ENCODE measurements at places on chromosomes 12 and 14.

DNA sequence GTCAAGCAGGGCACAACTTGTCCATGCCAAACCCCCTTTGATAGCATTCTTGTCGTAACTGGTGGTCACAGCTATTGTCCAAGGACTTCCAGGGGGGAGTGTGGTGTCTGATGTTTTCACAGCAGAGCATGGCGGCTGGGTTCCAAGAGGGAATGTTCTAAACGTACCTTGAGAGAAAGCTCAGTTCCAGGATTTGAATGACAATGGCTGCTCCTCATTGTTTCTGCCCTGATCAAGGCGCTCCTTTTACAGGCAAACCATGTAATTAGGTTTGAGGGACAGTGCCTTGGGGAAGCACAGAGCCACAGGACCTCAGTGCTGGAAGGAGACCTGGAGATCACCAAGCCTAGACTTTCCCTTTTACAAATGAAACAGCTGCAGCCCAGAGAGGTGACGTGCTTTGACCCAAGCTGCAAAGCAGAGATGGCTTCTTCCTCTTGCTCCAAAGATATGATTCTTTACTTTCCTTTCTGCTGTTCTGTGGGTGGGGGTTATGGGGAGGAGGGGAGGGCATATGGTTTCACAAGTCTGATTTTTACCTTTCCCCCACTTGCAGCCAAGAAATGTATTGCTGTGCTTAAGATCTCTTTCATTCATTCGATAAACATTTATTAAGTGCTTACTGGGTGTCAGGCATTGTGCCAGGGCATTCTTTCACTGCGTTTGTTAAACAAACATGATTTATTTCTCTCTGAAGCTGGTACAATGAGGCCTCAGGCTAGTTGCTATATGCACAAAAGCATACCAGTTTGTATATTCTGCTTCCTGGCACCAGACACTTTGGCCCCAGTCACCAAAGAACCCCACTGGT lies 172.8 kb downstream of the KTN1 start:
- DNase-seq = no peak

DNA sequence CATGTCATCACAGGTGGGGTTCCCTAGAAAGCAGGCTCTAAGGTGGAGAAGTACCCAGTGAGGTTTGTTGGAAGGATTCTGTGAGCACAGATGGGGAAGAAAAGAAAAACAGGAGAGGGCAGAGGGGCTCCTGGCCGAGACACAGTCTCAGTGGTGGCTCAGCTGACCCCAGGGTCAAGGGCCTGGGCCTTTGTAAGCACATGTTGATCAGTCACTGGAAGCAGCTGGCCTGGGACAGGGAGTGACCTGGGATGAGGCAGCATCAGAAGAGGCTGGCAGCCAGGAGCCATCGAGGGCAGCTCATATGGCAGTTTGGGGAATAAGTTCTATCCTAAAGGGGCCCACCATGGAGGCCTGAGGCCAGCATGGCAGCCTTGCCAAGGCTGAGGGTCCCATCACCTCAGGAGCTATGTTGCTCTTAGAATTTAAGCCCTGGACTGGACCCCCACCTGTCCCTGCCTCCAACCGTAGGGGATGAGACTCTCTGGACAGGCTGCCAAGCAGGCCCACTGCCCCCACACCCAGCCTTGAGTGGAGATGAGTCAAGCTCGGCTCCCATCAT lies 6.3 kb upstream of the TMEM179 start:
- no peak for DNase-seq

DNA sequence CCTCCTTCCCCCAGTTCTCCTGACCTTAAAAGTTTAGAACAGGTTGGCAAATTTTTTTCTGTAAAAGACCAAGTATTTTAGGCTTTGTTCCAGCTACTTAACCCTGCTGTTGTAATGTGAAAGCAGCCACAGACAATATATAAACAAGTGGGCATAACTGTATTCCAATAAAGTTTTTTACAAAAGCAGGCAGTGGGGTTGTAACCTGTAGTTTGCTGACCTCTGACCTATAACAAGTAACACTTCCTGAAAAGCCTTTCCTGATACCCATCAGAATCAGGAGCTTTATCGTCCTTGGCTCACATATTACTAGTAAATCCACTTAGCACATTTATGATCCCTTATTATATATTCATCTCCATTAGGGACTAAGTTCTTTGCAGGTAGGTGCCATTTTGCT lies 13.1 kb upstream of the SMARCC2 start:
- DNase-seq = no peak

GRCh38 chr12:44921736-44922135 lies 45.6 kb upstream of the NELL2 start:
- no peak for DNase-seq

- DNase-seq = no peak
Observed at GRCh38 chr14:72063761-72064282, 131.6 kb downstream of the RGS6 start.

GRCh38 chr14:85252011-85252410 lies 277.9 kb upstream of the FLRT2 start:
- no peak for DNase-seq

DNA sequence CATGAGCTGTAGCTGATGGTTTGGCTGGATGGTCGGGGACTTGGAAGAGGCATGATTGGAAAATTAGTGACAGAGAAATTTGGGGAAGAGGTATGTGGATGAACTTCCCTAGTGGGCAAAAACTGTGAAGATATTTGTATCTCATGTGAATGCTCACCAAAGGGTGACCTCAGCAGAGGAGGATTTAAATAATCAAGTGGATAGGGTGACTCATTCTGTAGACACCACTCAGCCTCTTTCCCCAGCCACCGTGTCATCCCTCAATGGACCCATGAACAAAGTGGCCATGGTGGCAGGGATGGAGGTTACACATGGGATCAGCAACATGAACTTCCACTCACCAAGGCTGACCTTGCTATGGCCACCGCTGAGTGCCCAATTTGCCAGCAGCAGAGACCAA lies 60.8 kb upstream of the KRAS start:
- DNase-seq = no peak

GRCh38 chr12:2667716-2668440 lies 126.9 kb upstream of the FKBP4 start:
- no peak for DNase-seq

DNA sequence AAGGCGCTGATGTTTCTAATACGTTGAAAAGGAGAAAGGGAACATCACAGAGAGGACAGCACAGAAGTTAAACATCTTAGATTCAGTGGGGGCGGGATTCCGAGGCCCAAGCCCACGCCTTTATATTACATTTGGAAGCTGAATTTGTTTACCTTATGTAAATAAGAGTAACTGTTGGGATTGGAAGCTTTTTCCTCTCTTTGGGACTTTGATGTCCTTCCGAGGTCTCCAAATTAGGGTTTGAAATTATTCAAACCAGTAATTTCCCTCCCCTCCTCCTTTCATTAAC lies 6.4 kb downstream of the FOXA1 start:
- no peak for DNase-seq

Data from memory B cell (primary cell).